ENCODE measurements at places on chromosomes 12 and 14.
A peak's percentile ranks its signal among the peaks of the same experiment; 100 is the strongest.

DNA sequence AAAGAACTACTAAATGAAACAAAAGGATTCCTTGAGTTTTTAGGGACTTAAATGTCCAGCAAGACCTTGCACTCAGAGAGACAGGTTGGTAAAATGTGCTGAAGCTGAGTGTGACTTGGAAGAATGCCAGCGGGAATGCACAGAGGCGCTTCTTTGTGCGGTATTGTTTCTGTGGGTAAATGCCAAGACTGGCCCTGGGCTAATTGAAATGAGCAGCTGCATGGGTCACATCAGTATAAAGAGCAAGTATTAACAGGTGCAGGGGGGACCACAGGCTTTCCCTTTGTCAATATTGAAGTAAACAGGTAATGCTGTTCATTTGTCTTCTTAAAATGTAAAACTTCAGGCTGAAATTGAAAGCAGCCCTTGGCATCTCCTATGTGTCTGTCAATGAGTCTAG lies 74.3 kb downstream of the LMO3 start:
- peak; percentile 6 for DNase-seq

GRCh38 chr12:42097971-42098370 lies 46.7 kb downstream of the GXYLT1 start:
- DNase-seq: no peak

GRCh38 chr12:51472984-51473383 lies 48.4 kb downstream of the SLC4A8 start:
- no peak for DNase-seq

DNA sequence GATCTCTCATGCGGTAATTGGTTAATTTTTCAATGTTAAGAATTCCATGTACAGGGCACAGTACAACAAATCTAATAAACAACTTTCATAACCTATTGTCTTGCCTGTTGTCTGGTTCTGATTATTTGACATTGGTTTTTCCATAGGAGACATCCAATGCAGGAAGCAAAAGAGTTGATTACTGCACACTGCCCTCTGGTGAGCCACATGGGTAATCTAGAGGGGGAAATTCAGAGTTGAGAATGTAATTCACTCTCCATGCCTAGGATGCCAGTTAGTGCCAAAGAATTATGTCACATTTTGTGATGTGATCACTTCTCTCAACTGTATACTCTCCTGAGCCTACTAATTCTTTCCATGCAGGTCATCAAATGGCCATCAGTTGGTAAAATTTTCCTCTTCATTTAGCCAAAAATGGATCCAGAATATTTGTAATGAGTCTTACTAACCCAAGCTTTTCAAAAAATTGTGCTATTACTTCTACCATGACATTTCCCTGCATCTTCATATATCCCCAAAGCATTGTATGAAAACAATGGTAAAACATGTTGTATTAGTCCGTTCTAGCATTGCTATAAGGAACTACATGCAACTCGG lies 17.7 kb upstream of the CCDC91 start:
- peak; percentile 42 for DNase-seq

DNA sequence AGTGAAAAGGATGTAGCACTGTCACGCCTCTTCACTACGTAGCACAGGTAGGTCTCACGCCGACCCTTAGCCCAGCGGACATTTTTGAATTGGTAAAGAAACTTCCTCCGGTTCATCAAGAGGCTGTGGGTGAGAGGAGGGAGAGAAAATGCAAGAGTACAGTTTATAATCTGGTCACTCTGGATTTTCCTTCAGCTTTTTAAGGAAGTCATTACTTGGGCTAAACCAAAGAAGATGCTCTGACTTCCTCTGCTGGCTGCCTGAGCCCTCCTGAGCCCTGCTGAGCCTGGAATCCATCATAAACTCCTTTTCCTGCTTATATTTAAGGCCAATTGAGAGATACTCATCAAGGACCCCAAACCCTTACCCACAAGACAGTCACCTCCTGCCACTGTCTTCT lies 5.8 kb downstream of the AICDA start:
- no peak for DNase-seq

GRCh38 chr12:104354868-104355570 lies 51.5 kb downstream of the EID3 start:
- no peak for DNase-seq

DNA sequence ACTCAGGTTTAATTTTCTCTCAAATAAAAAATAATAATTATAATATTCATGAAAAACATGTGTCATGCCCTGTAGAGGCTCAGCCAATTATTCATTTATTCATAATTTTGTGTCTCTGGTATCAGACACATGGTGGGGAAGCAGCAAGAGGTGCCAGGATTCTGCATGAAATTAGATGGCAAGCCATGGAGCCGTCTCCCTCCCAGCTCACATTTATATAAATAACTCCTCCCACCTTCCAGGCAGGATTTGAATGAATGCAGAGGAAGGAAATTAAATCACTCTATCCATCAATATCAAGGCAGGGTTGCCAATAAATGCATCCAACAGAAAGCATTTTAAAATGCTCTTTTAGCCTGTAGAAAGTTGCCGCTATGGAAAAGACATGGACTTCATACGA lies 98.1 kb downstream of the PTPRR start:
- DNase-seq: no peak

- DNase-seq: no peak
Measured at GRCh38 chr12:104602896-104603295, 146.1 kb downstream of the CHST11 start.

- DNase-seq: no peak
Measured at GRCh38 chr14:33799705-33800570, 150.9 kb downstream of the EGLN3 start.

DNA sequence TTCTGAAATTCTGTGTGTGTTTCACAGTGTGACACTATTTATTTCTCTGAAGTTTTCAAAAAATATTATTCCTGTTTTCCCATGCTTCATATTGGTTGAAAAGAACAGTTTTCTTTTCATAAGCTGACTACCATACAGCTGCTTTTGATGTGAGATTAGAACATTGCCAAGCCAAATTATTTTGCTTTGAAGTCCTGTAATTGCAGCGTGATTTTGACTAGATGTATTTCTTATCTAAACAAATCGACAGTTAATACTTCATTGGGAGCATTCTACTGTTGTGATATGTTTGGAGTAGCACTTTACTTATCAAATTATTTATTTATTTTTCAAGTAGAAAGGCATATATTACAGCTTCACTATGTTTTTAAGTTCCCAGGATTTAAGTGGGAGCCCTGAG lies 132.0 kb downstream of the DACT1 start:
- no peak for DNase-seq

DNA sequence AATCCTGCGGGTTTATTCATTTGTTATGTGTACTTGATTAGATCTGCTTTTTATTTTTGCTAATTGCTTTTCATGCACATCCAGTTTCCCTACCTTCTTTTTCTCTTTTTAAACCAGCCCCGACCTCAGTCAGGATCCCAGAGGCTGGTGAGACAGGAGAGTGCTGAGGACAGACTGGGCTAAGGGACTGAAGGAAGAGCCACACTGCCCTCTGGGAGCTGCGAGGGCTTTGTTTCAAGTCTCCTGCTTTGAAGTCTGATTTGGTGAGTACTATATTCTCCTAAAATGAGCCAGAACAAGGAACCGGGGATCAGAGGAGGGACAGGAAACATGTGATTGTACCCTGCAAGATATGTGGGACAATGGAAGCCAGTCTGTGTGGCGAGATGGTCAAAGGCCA lies 23.9 kb downstream of the PRICKLE1 start:
- no peak for DNase-seq

GRCh38 chr12:53770281-53770680 lies 18.5 kb upstream of the CISTR start:
- peak; percentile 73 for DNase-seq

DNA sequence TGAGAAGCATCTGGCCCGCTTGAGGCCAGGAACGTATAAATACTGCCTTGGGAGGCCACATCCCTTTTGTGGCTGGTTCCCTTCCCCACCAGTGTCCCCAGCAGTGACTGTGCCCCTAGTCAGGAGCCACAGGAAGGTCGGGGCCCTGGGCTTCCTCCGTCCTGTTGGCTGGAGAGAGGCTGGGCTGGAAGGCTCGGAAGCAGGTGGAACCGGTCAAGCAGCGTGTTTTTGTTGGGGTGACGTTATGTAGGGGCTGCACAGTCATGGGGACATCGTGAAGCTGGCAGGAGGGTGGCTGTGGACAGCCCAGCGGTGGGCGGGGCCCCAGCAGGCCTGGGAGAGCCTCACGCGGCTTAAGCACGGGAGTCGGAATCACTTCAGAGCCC lies 10.1 kb downstream of the XRCC3 start:
- DNase-seq: no peak

DNA sequence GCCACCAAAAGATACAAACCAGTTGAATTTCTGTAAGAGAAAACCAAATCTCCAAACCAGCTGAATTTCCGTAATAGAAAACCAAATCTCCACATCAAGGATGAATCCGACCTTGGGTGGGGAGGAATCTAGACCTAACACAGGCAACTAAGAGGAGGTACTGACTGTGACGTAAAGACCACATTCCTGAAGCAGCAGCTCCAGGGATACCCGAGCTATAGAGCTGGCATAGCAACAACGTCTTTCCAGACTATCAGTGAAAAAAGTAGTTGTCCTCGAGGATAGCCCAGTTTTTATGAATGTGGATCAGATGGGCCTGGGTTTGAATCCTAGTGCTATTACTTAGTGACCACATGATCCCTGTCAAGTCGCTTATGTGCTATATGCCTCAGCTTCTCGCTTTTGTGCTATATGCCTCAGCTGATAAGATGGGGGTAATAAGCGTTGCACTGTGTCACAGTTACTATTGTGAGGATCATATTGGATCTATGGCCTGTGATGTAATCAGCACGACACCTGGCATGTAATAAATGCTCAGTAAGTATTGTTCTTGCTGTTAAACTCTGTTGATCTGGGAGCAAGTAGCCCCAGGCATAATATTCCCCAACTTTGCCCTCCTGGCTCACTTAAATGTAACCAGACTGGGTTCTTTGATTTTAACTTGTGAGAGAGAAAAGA lies 113.8 kb downstream of the EGLN3 start:
- DNase-seq: no peak

GRCh38 chr12:107976331-107976730 lies 152.8 kb upstream of the WSCD2 start:
- no peak for DNase-seq

DNA sequence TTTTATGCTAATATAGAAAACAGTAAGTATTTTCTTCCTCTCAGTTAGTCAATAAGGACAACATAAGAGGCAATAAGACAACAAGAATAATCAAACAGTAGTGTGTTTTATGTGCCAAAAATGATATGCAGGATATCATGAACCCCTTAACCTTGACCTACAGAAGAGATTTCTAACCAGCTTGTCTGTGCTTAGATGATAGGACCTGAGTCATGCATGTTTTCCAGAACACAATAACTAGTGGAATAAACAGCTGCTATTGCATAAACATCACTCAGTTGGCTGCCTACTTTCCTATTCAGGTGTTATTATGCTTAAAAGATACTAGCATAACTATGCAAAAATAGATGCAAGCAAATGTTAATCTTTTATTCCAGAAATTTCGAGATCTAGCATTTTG lies 282.5 kb downstream of the PRKD1 start:
- no peak for DNase-seq

- DNase-seq: no peak
Measured at GRCh38 chr14:23942587-23942986, 11.0 kb upstream of the DHRS4 start.

DNA sequence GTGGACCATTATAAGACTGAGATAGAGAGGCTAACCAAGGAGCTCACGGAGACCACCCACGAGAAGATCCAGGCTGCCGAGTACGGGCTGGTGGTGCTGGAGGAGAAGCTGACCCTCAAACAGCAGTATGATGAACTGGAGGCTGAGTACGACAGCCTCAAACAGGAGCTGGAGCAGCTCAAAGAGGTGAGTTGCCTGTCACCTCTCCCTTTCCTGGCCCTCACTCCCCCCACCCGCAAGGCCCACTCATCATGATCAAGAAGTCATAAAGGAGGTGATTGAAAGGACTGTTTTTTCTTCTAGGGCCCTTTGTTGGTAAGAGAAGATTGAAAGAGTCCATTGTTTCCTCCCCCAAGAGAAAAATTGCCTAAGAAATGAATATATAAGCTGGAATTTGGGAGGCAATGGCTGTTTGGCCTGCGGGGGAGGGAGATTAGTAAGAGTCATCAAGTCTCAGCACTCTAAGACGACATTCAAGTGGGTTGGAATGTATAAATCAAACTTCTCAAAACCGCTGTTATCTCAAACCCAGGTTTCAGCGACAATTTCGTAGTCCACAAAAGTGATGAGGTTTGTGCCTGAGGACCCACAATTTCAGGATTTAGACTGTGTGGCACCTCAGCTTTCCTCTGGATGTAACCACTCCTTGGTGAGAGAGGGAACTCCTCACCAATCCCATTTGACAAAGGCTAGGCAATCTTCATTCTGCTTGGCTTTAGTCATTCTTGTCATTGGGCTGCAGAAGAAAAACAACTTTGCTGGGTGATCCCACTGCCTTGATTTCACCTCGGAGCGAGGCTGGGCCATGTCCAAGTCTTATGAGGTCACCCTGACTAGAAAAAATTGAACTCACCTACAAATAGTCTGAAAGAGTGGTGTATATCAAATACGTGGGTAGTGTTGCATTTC lies 966 bp downstream of the BICD1 start:
- DNase-seq: peak; percentile 44

DNA sequence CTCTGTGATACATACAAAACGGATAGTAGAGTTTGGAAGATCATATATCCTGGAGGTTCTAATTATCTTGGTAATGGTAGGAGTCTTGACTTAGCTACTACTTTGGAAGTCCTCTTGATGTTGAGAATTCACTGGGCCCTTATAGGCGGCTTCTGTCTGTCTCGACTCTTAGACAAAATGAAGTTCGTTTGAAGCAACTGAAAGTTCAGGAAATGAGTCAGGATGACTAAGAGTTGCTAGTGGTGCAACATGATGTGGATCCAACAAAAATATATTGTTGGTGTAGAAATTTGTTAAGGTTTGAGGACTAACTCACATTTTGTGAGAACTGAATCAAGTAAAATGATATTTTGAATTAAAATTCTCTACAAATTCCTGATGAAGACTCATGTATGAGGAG lies 272.7 kb downstream of the AEBP2 start:
- peak; percentile 48 for DNase-seq

- DNase-seq: peak; percentile 89
Measured at GRCh38 chr14:59028476-59029202, 159.8 kb upstream of the DAAM1 start.

DNA sequence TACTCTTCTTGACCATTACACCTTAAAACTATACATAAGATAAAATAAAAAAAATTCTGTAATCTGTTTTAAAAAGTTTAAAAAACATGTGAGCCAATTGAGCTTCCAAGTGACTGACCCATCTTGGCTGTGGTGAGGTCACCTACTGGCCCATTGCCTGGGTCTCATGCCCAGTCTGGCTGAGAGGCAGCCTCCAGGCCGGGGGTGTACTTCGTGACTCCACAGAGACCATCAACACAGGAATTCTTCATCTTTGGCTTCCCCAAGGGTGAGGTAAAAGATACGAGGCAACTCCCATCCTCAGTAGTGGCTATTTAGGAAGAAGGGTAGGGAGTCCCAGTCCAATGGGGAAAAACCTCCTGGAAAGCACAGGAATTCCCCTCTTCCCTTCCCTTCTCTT lies 113.2 kb downstream of the APAF1 start:
- DNase-seq: no peak

Data from urothelium cell line (cell line).